ENCODE measurements at places on chromosomes 11 and 22.

- DNase-seq = no peak
Observed at GRCh38 chr22:37664249-37665101, 6.0 kb downstream of the PDXP start.

DNA sequence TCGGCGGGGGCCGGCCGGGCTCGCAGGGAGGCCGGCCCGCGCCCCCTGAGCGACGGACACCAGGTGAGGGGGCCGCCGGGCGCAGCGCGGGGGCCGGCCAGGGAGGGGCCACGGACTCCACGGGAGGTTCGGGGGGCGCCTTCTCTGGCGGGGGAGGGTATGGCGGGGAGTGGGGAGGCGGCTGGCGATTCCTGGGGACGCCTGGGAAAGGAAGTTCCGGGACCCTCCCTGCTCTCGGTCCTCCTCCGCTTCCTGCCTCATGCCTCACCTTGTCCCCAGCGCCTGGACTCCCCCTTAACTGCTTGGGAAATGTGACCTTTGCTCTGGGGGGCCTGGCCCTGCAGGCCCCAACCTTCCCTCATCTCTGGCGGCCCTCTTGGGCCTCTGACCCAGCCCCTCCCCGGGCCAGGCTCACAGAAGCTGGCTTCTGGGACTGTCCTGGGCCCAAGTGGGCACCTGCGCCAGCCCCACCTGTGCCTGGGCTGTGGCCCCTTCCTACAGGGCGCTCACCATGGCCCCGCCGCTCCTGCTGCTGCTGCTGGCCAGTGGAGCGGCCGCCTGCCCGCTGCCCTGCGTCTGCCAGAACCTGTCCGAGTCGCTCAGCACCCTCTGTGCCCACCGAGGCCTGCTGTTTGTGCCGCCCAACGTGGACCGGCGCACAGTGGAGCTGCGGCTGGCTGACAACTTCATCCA lies 516 bp downstream of the LRFN4 start:
- no peak for DNase-seq

DNA sequence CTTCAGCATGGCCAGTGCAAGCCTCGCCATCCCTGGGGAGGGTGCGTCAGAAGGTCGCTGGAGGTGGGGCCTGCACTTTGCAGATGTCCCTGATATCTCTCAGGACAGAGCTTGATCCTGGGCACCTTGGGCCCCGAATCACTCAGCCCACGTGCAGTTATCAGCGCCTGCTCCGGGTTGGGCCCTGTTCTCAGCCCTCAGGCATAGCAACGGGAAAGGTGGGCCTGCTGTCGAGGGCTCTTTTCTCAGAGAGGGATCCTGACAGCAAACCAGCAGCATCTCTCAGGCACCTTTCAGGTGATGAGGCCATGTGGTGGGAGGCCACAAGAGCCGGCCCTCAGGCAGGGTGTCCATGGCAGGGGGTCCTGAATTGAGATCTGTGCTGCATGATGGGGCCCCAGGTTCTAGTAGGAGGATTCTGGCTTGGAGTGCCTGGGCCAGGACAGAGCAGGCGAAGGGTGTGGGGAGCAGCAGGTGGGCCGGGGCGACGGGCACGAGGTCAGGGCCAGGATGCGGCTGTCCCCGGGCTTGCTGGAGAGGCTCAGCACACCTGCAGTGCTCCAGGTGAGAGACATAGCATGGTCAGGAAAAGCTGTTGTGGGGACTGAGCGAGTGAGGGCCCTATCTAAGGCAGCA lies 280.5 kb downstream of the TBC1D22A start:
- DNase-seq = no peak

GRCh38 chr11:59753650-59754493 lies 1.3 kb upstream of the STX3 start:
- peak; percentile 33 for DNase-seq

DNA sequence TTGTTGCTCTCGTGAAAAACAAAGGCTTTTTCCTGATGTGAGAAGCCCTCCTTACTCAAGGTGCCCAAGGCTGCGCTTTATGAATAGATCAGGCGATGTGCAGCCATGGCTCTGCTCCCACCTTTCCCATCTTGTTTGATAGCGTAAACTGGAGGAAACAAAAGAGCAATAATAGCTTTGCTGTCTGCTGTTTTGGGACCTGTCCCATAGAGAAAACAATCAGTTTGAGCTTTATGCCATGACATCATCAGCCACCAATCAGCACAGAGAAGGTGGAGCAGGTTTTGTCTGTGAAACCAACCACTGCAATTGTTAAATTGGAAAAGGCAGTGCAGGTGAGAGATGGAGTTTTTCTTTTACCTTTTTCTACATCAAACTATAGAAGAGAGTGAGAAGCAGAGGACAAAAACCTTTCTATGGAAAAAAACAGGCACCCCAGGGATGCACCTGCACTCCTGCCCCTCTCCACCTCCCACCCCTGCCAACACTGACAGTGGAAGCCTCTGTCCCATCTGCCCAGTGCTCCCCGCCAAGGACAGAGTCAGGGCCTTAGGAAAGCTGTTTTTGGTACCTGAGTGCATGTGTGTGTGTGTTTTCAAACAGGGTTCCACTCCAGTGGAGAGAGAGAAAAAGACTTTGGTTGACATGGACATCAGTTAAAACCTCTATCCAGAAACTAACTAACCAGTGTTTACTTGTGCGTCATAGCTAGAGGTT lies 80.7 kb downstream of the MICAL3 start:
- no peak for DNase-seq

GRCh38 chr22:24434471-24435322 lies 7.3 kb downstream of the ADORA2A start:
- DNase-seq = no peak

DNA sequence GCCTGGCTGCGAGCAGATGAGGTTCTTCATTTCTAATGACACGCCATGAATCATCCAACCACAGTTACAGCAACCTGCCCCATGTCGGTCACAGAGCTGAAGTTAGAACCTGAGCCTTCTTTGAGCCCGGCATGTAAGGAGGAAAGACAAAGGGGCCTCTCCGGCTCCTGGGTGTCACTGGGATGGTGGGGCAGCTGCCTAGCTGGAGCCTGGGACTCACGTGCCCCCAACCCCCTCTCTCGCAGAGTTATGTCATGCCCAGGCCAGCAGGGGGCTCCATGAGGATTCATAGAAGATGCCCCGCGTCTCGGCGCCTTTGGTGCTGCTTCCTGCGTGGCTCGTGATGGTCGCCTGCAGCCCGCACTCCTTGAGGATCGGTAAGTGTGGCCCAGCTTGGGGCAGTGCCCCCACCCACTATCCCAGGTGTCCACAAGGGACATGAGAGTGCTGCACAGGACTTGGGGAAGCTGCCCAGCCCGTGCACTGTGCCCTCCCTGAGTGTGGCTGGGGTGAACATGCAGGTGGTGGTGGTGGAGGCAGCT lies 148.5 kb downstream of the GRIK4 start:
- no peak for DNase-seq

- DNase-seq = peak; percentile 18
Observed at GRCh38 chr11:102666331-102666957, 39.1 kb downstream of the MMP27 start.

DNA sequence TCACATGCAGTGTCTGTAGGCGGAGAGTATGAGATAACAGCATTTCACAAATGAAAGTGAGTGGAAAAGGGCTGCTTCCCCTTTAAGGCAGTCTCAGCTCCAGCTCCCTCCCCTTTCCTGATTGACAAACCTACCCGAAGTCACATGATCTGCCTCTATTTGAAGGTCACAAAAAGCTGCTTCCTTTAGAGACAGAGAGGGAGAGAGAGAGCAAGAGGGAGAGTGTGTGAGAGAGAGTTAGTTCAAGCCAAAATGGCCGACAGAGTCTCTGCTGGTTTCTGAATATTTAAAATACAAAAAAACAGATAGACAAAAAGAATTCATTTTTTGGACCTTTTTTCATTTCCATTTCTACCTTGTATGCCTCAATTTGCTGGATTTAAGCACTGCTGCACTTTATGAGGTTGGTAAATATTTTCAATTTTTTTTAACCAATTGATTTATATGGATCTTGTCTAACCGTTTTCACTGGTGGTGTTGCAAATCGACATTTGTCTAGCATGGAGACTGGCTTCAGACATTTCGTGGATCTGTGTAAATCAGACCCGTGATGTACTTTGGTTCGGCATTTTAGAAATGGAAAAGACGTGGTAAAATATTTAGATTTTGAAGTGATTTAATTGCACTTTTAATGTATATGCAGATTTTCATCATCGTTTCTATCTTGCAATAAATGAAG lies at the start of gene TNRC6B:
Gene TNRC6B (plus strand): TSS at position 188 of the 679 bp plus-strand sequence. CDS start 211 bp downstream, at position 399.
- peak; percentile 84 for DNase-seq

GRCh38 chr22:48923996-48924395 lies 903.7 kb downstream of the BRD1 start:
- no peak for DNase-seq

- DNase-seq = no peak
Observed at GRCh38 chr11:130915603-130916237, 559 bp downstream of the SNX19 start.

DNA sequence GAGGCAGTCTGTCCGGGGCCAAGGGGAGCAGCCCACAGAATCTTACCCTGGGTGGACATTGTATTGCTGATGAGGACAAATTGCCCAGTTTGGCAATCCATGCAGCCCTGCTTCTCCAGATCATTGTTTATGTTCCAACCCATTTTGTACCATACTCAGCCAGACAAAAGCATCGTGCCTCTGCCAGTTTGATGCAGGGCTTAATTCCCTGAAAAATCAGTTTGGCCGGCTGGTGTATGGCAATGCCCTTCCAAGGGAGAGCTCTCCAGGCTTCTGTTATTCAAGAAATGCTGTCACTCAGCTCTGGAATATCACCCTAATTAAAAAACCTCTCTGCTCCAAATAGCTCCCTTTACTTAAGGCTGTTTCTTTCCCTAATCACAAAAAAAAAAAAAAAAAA lies 697.7 kb downstream of the TBC1D22A start:
- DNase-seq = no peak

DNA sequence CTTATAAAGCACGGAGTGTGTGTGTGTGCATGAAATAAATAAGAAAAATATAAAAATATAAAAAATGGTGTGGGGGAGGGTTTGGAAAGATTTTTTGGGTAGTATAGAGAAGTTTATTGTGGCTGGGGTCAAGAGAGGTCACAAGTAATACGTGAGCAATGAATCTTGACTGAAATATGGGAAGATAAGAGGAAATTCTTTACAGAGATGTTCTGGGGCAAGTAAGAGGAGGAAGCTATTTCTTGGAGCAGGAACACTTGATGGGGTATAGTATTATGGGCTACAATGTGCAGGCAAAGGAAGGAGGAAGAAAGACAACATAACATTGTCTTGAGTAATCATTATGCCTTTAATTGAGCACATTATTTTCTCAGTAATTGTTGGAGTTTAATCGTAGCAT lies 2.1 kb downstream of the HBD start:
- no peak for DNase-seq

DNA sequence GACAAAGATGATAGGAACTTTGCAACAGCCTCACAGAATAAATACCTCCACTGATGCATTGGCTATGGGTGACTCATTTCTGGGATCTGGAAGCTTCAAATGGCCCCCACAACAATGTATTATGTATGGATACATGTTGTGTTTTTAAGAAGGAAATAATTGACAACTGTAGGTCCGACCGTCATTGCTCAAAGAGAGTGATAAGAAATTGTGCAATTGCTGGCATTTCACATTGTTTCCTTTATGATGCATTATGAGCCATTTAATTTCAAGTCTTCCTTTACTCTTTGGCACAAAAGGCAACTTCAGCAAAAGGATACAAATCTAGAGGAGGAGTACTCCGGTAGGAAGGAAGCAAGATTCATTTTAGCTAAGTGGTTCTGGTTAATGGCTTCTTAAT lies 2.0 kb downstream of the ANO3 start:
- no peak for DNase-seq

DNA sequence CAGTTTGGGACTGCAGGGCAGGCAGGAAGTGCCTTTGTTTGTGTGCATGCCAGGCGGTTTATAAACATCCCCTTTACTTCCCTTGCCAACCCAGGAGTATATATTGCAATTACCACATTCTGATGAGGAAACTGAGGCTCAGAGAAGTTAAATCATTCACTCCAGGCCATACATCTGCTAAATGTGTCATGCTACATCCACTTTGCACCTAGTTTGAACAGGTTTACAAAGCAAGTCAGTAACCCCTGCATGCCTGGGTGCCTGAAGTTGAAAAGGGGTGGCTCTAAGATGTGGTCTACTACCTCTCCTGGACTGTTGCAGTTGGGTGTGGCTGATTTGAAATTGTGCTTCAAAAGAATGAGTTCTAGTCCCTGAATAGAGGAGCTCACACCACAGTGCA lies 23.6 kb downstream of the FLI1 start:
- DNase-seq = no peak

- DNase-seq = no peak
Observed at GRCh38 chr11:58830673-58831301, 13.7 kb downstream of the GLYATL2 start.

DNA sequence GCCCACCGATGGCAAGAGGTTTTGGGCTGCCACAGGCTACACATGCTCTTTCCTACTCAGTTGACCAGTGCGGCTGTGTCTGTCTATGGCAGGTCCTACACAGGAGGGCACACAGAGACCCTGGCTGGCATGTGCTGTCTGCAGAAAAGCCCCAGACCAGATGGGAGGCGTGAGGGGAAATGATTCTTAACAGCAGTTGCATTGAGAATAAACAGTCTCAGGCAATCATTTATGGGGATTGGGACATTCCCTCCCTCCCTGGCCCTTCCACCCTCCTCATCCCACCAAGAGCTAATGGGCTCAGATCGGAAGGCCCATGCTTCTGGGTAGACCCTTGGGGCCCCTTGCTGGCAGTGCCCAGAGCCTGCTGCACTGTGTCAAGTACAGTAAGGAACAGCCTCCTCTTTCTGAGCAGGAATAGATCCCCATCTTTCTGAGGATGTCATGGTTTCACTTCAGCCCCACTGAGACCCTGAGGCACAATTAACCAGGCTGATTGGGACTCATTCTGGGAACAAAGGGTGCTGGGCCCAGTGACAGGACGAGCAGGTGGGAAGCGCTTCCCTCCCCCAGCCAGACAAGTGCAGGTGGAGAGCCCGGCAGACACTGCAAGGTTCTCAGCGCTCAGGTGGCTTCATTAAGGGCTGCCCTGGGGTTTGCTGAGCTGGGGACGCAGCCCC lies 28.3 kb downstream of the TSPAN18 start:
- DNase-seq = no peak

GRCh38 chr11:62816557-62816956 lies 11.3 kb upstream of the NXF1 start:
- DNase-seq = no peak

- DNase-seq = no peak
Observed at GRCh38 chr11:13207665-13208594, 69.7 kb upstream of the BMAL1 start.

DNA sequence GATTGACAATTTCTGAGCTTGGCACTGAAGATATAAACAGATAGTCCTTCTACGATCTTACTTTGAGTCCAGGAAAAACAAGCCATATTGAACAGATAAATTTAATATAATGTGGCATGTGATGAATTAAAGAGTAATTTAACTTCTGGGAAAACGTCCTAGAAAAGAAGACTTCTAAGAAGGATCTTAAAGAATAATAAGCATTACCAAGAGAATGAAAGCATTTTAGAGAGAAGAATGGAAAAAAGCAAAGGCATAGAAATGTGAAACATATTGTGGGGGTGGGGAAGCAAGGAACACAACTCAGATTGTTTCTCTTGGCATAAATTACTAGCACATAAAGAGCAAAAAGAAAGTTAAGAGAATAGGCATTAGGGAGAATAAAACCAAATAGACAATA lies 5.4 kb downstream of the DDIAS start:
- no peak for DNase-seq

GRCh38 chr11:84914511-84914910 lies 712.6 kb downstream of the DLG2 start:
- no peak for DNase-seq

- DNase-seq = no peak
Observed at GRCh38 chr11:70191495-70192140, 11.5 kb upstream of the FADD start.

- no peak for DNase-seq
Observed at GRCh38 chr11:1926156-1927025, 6.9 kb downstream of the TNNT3 start.
